ENCODE measurements at places on chromosomes 16 and 17. TPM values are rescaled to one million over a fixed set of nuclear protein-coding genes. Genes with fewer than 3 reads are reported as not detected.

DHRS7C gene
- polyA plus RNA-seq = not detected

- DNase-seq = no peak
These were observed 107.6 kb downstream of the ZNF423 start for GRCh38 chr16:49748322-49748721.

GRCh38 chr17:79120259-79120658, 45.6 kb downstream of the ENGASE start:
- DNase-seq = no peak

GRCh38 chr17:68036304-68037147, 991 bp downstream of the KPNA2 start:
- no peak for DNase-seq

DNA sequence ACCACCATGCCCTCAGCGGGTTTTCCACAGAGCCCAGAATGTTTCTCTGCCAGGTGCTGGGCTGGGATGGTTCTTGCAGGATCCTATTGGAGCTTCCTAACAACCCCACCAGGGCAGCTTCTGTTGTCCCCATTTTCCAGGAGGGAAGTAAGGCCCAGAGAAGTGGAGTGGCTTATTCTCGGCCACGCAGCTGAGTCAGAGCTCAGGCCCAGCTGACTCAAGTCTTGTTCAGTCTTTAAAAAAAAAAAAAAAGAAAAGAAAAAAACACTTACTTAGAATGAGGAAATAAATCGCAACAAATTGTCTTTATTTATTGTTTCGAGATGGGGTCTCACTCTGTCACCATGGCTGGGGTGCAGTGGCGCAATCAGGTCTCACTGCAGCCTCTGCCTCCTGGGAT, 413.0 kb downstream of the CPPED1 start:
- no peak for DNase-seq

GRCh38 chr16:64440005-64440404, 681.9 kb downstream of the CDH11 start:
- DNase-seq = no peak

LPO gene
- polyA plus RNA-seq = 0.17 TPM

HSD17B1 gene
- 4.7 TPM for polyA plus RNA-seq

DNA sequence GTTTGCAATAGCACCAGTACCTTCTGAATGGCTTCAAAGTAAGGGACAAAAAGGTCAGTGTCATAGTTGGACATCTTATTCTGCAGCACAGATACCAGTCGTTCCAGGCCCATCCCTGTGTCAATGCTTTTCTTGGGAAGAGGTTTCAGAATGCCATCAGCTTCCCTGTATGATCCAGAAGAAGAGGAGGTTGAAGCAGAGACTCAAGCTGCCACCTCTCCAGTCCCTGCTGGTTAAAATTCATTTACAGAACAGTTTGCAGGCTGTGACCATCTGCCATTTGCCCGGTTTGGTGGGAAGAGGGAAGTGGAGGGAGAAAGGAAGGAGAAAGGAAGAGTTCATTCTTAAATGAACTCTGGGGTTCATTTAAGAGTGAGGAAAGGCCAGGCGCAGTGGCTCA, 18.4 kb upstream of the EXOSC6 start:
- no peak for DNase-seq

DNA sequence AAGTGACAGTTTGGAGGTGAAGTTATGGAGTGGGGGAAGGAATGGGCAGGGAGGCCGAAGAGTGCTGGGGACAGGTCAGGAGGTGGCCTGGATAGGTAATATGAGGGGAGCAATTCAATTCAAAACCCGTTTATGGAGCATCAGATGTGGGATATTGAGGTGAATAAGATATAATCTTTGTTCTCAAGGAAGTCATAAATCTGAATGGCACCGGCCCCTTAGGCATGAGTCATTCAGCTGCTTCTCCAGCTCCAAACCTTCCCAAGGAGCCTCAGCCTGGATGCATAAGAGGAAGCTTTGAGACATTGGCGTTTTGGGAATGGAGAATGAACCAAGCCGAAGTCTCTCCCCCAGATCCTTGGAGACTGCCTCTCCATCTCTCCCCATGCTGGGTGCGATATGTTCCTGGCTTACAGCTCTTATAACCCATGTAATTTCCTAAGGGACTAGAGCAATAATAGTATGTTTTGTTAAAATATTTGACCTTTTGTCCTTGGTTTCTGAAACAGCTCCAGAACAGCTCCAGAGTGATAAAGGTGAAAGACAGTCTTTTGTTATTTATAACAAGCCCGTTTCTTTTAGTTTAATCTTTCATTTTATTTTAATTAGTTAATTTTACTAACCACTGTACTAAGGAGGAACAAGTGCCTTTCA, 1.7 kb downstream of the TUBG2 start:
- DNase-seq = no peak

ZNF423 gene
- 27.8 TPM for polyA plus RNA-seq

DNA sequence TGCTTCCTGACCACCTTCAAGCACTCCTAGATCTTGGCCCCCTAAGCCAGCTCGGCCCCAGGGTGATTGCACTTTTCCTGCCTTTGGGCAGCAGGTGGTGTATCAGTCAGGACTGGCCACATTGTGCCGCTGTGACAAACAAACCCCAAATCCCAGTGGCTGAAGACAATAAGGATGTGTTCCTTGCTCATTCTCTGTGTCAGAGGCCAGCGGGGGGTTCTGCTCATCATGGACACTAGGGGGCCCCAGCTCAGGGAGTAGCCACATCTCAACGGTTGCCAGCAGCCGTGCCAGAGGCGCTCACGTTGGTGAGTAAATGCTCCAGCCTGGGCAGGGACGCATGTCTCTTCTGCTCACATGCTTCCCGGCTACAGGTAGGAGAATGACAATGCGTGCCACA, 60.4 kb downstream of the ZDHHC7 start:
- no peak for DNase-seq

DNA sequence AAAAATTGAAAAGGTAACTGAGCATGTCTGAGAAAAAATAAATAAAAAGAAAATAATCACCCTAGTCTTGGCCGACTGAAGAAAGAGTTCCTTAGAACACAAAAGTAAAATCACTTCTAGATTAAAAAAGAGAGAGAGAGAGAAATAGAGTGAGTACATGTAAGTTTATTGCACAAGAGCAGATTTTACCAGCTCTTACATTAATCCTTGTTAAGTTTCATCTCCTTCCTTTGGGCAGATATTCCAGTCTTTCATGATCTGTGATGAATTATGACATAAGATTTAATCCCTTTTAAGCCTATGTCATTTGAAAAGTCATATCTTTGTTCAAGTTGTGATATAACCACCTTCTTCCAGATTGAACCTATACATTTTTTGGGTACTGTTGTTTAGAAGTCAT, 54.8 kb downstream of the NFAT5 start:
- no peak for DNase-seq

DNA sequence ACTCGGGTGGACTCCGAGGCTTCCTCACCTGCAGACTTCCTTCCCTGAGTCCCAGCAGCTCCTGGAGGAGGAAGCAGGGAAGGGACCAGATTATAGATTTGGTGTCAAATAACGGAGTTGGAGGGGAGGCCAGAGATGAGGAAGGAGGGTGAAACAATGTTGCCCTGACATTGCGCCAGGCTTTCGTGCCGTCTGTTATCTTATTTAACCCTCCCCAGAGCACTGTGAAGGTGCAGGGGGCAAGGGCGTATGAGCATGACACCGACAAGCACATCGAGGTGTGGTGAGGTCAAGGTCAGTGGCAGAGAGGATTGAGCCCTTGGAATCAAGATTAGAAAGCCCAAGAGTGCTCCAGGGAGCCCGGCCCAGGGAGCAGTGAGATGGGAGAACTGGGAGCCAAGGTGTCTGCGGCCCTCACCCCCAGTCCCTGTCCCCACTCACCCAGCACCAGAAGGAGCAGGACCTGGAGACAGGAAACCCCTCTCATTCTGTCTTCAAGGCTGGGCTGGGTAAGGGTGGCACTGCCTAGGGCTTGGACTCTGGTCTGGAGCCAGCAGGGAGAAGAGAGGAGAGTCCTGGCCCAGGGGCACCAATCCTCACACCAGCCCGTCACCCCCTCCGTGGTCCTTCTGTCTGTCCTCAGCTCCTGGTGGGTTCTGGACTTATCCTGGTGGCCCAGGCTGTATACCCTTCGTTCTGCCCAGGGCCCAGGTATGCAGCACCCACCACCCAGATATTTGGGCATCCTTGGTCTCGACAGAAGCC, 1.1 kb downstream of the PRSS33 start:
- DNase-seq = no peak

DNA sequence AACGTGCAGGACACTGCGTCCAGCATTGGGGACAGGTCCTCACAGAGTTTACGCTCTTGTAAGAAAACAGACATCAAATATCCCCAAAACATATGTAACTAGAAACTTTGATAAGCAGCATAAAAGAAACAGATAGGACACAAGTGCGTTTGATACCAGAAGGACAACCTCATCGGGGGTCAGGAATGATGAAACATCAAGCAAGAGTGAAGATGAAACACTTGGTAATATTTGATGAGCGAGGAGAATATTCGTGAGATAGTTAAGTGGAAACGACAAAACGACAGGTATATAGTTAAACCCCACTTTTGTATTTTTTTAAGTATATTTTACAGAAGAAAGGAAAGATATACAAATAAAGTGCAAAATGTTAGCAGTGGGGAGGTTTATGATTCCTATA, 55.9 kb downstream of the NXN start:
- DNase-seq = no peak

DNA sequence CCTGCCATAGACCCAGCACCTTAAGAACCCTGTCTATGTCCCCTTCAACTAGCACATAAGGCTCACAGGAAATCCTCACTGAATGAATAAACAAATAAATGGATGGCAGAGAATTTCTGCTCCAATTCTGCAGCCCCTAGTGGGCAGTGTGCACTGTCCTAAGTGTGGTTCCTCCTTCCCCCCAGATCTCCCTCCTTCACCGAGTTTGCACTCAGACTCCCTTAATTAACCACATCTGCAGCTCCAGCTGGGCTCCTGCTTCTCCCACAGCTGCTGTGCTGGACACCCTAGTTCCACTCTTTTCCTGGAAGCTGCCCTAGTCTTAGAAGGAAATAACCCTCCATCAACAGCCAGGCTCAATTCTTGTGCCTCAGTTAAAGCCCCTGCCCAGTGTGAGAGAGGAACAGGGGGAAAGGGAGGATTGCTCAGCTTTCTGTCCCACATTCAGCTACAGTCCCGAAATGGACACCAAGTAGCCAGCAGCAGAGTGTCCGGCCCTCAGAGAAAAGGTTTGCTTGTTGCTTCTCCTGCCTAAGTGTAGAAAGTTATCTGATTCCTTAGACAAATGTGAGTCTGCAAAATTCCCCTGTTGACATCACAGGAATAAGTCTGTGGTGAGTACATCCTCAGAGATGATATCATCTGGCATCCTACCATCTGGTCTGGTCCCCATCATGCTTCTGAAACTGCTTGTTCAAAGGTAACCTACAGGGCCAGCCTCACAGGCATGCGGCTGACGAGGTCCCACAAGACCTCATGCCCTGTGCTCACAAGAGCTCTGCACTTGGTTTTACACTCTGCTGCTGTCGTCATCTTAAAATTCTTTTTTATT, 12.3 kb downstream of the LRRC3C start:
- DNase-seq = no peak

DNA sequence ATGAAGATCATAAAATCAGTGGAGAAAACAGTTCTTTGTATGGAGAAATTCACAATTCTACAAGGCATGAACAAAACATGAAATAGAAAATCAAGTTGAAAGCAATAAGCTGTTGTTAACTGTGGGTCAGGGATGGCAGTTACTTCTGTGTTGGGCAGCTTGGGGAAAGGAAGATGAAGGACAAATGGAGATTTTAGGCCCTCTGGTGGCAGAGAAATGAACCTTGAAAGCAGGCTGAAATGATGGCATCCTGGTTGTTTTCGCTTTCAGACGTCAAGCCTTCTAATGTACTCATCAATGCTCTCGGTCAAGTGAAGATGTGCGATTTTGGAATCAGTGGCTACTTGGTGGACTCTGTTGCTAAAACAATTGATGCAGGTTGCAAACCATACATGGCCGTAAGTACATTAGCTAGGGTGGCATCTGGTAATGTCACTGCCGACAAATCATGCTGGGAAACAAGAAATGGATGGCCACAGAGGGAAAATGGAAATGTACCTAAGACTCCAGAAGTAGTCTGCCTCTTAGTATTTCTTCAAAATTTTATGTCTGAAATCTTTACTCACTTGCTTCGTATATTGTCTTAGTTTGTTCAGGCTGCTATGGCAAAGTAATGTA, 108.9 kb downstream of the MAP2K6 start:
- peak; percentile 46 for DNase-seq

GRCh38 chr16:51409001-51409675, 258.1 kb upstream of the SALL1 start:
- no peak for DNase-seq

TLCD3B gene
- 1.2 TPM for polyA plus RNA-seq

- no peak for DNase-seq
These were observed 3.5 kb upstream of the NLRC3 start for GRCh38 chr16:3580686-3581085.

DNA sequence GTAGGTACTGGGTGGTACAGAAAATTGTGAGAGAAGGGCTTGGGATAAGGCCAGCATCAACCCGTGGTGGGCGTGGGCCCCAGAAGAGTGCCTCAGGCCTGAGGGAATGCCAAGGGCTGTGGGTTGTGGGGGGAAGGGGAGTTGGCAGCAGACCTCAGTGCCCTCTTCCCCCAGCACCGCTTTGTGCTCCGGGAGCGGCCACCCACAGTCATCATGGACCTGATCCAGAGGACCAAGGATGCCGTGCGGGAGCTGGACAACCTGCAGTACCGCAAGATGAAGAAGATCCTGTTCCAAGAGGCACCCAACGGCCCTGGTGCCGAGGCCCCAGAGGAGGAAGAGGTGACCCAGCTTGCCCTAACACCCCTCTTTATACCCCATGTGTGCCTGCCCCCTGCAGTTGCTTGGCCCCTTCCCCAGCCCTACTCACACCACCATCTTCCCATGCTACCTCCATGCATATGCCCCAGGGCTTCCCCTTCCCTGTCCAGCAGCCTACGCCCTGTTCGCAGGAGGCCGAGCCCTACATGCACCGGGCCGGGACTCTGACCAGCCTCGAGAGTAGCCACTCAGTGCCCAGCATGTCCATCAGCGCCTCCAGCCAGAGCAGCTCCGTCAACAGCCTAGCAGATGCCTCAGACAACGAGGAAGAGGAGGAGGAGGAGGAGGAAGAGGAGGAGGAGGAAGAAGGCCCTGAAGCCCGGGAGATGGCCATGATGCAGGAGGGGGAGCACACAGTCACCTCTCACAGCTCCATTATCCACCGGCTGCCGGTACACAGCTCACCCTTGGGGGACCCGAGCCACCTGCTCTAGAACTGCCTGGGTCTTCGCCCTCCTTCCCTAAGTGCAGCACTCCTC, 9.1 kb downstream of the TAOK2 start:
- no peak for DNase-seq

DNA sequence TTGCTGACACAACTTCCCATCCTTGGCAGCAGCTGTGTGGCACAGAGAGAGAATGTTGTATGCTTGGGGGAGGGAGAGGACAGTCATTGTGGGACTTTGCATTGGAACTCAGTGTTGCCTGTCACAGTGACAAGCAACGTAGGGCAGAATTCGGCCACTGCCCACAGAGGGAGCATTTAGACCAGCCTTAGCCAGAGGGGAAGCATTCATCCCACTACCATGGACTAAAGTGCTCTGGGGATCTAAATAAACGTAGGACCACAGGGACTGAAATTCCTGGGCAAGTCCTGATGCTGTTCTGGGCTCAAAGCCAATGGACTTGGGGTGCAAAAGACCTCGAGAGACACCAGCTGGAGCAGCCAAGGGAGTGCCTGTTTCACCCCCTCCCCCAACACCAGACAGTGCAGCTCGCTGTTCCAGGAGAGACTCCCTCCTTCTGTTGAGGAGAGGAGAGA, 44.9 kb downstream of the ABCA8 start:
- DNase-seq = no peak

- no peak for DNase-seq
These were observed 327.4 kb upstream of the CCL2 start for GRCh38 chr17:33927732-33928133.

SHBG gene
- polyA plus RNA-seq = 2.8 TPM

PRRT2 gene
- 19.4 TPM for polyA plus RNA-seq

Data from left kidney (tissue), 8 donors.